NCI-H526 (cell line): ENCODE measurements at places on chromosomes 12 and 14.

- no peak for DNase-seq
Measured at GRCh38 chr12:131729254-131729955, 18.5 kb downstream of the SFSWAP start.

GRCh38 chr14:104264495-104265265 lies 126.3 kb downstream of the KIF26A start:
- DNase-seq, result no peak

DNA sequence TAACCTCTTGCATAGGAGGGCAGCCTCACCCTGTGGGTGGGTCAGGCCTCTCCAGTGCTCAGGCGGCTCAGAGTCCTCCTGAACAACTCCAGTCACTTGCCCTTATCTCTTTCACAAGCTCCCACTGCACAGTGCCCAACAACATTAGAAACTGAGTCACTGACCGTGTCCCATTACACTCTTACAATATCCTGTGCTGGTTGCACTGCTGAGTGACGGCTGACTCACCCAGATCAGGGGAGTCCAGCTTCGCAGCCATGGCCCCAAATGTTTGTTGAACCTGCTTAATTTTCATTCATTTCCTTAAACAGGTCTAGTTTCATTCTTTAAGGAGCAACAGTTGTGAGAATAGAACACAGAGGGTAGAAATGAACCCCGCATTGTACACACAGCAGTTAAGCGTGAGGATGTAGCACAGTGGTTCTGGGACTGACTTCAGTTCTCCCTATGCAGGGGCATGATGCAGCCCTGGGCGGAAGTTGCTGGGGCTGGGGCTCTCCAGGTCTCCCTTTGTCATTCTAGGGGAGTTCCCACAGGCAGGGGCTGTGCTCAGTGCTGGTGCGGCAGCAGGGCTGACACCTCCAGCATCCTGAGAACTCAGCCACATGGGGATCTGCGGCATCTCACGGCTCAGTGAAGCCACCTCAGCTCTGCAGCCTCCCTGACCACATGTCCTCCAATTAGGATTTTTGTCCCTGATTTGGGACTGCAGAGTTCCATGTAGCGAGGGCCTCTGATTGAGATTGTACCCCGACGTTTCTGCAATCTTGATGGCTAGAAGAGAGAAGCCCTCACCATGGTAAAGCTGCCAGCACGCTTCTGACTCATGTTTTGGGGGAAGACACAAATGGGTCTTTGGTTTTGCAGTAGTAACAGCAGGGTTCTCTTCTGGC lies 16.1 kb downstream of the GPR68 start:
- DNase-seq, result no peak

DNA sequence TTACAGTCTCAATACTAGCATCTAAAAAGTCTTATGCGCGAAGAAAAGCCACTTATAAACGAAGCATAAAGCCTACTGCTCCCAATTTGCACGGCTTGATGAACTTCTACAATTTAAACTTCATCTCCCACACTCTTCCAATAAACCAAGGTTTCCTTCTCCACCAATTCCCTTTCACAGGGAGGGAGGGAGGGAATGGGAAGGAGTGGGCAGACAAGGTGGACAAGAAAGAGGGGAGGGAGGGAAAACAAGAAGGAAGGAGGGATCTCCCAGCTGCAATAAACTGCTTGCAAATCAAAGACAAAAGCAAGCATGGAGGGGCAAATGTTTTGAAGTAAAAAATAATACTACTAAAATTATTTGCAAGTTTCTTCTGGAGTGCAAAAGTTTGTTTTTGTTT lies 64.5 kb downstream of the MED13L start:
- DNase-seq, result no peak

DNA sequence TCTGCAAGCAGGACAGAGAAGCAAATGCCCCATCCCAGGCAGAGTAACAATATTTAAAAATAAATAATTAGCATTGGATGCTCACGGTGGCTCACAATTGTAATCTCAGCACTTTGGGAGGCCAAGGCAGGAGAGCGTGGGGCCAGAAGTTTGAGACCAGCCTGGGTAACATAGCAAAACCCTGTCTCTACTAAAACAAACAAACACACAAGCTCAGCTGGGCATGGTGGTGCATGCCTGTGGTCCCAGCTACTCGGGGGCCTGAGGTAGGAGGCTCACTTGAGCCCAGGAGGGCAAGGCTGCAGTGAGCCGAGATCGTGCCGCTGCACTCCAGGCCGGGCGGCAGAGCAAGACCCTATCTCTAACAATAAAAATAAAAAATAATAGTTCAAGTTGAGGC lies 74.7 kb upstream of the NCOR2 start:
- DNase-seq, result no peak

DNA sequence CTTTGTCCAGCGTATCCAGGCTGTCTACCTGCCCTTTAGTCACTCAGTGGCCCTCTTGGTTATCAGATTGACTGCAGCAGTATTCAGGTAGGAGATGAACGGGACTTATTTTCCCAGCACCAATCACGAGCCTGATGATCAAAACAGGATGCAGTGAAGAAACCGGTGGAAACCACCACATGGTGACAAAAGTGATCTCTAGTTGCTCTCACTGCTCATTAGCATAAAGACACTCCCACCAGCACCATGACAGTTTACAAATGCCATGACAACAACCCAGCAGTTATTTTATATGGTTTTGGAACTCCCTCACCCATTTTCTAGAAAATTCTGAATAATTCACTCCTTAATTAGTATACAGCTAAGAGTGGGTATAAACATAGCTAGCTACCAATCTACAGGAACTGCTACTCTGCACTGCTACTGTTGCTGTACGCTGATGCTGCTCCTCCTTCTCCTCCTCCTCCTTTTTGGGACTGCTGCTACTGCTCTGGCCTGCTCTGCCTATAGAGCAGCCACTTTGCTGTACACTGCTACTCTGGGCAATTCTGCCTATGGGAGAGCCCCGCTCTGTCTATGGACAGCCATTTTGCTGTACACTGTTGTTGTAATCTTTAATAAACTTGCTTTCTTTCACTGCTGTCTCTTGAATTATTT lies 142.5 kb upstream of the SSTR1 start:
- no peak for DNase-seq
